ENCODE measurements at places on chromosomes 16 and 17.

DNA sequence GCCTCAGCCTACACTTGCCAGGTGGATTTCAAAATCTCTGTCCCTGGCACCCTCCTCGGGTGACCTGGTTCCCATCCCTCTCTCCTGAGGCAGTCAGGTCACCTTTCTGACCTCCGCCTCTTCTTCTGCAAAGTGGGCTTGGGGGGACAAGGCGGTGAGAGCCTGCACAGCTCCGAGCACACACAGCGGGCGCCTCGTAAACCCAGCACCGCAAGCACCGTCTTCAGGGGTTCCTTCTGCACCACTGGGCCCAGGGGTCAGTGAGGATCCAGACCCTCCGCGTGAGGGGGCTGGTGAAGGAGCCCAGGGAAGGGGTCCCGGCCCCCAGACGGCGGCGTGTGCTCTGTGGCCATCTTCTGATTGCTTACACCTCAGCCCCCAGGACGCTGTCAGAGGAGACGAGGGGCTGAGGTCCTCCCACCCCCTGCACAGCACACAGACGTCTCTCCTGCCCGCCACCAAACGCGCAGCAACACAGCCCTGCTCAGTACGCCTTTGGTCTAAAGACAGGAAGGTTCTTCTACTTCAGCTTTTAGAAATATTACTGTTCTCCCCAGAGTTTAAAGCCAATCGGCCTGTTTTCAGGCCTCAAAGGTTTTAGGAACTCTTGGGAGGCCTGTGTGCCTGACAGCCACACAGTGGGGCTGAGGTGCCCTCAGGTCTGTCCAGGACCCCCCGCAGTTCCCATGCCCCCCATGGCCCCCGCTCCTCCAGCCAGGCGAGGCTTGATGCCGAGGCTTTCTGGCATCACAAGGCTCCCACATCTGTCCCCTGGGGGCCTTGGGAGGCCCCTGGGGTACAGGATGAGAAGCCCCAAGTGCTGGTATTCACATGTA lies 2.7 kb downstream of the CBFA2T3 start:
- DNase-seq, result no peak

DNA sequence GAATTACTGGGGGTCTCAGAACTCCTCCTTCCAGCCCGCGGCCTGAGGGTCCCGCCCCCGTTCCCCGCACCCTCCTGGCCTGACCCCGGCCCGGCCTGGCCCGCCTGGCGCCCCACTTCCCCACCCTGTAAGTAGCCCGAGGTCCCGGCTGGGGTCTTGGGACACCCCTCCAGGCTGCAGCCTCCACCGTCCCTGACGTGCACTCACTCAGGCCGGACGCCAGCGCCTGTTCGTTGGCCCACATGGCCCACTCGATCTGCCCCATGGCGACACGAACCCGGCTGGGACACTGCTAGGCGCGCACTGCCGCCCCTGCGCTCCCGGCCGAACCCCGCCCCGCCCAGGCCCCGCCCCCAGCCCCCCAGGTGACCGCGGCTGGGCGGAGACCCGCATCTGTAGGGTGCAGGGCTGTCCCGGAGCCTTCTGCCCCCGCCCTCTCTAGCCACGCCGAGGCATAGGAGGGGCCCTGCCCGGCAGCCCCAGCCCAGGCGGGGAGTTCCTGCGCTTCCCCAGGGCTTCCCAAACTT lies at the start of gene CYBA:
Gene CYBA (minus strand): TSS at position 305 of the 527 bp plus-strand sequence. CDS start 40 bp downstream, at position 265.
- peak; percentile 56 for DNase-seq

GRCh38 chr17:4509401-4509800 lies 10.7 kb downstream of the SPNS2 start:
- no peak for DNase-seq

- no peak for DNase-seq
Measured at GRCh38 chr17:68829211-68829610, 126.0 kb downstream of the ABCA8 start.

DNA sequence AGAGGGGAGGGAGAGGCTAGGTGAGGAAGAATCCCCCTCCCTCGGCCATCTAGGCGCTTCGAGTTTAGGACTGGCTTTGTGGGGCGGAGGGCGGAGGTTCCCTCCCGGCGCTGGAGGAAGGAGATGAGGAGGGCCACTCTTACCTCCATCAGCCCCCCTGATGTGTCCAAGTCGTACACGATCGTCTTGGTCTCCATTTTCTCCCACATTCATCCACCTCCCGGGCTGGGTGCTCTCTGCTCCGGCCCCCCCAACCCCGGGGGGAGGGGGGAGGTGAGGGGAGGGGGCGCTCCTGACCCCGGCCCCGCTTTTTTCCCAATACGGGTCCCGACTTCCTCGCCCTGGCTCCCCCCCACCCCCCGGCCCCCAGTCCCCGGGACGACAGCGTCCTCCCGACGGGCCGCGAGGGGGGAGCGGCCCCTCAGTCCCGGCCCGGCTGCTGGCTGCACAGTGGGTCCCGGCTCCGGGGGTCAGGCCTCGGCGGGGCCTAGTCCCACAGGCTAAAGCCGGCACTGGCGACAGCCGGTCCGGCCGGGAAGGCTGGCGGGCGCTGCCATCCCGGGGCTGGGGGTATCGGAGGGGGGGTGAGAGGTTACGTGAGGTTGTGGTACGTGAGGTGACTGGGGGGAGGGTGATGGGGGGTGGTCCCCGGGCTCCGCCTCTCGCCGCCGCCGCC lies 428 bp downstream of the PHF12 start:
- no peak for DNase-seq

DNA sequence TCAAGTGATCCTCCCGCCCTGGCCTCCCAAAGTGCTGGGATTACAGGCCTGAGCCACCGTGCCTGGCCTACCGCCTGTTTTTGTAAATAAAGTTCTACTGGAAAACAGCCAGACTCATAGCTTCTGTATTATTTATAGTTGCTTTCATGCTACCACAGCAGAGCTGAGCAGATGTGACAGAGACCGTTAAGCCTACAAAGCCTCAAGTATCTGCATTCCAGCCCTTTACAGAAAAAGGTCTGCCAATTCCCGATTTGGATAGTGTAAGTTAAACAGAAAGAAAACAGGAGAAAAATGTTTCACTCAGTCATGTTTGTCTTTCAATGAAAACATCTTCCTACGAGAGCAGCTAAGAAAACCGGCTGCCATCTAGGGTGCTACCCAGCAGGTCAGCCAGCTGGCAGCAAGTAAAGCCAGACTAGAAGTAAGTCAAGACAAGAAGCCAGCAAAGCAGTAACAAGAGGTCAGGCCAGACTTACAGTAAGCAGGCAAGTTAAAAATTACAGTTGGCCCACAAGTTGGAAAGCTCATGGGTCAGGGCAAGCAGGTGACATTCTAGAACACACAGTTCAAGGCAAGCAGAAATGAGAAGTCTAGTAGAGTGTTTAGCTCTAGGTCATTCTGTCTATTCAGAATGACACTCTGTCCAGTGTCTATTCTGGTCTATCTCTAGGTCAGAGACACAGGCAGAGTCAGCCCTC lies 17.7 kb downstream of the NCBP3 start:
- no peak for DNase-seq

DNA sequence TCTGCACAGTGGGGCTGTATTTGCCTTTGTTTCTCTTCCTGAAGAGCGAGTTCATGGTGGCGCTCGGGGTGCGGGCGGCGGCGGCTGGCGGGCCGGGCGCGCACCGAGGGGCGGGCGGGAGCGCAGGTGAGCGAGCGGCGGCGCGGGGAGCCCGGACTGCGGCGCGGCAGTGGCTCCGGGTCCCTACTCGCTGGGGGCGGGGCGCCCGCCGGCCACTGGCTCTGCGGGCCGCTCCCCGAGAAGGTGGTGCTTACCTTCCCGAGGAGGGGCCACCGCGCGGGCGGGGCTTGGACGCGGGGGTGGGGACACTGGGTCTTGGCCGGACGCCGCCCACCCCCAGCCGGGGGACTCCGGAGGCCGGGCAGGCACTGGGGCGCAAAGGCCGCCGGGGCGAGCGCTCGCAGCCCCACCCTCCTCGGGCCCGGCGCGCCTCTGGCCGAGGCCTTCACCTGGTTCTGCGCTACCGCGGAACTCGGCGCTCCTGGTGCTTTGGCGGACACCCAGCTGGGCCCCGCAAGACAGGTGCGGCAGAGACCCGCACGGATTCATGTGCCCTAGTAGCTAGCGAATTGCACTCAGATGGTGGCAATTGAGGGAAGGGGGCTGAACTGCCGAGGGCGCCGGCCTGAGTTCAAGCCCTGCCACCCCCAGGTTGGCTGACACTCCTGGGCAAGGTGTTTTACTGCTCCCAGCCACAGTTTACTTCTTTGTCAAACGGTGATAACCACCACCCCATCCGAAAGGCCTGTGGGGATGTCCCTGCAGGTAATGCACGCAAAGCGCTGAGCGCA lies at the start of gene PPL:
Gene PPL (minus strand): TSS at position 158 of the 791 bp plus-strand sequence. CDS start 103 bp downstream, at position 55.
- DNase-seq, result no peak

DNA sequence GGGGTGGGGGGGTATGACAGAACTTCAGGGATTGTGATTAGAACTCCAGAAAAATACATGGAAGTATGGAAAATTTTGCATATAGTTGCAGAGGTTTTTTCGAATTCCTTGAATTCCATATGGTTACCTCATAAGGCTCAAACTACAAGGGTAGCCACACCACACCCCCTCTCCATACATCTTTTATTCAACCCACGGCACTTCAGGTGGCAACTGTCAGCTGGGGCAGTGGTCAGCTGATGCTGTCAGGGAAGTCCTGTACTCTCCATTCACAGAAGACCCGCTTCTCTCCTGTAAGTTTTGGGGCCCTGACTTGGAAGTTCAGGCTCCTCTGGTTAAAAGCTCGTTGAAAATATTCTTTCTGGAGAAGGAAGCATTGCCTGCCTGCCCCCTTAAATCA lies 57.5 kb upstream of the CLEC19A start:
- DNase-seq, result no peak

DNA sequence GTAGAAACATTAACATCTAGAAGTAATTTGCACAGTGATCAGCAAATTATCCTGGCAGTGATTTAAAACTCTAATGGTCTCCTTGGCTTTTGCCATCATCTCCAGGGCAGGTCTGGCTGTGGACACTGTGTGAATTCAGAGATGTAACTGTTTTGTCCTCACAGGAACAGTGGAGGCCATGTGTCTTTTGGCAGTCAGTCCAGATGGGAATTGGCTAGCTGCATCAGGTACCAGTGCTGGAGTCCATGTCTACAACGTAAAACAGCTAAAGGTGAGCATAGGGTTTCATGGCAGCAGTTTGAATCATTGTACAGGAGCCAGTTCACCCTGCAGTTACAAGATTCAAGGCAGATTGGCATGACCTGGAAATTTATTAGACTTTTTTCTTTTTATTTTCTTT lies 26.8 kb upstream of the SNTB2 start:
- no peak for DNase-seq

DNA sequence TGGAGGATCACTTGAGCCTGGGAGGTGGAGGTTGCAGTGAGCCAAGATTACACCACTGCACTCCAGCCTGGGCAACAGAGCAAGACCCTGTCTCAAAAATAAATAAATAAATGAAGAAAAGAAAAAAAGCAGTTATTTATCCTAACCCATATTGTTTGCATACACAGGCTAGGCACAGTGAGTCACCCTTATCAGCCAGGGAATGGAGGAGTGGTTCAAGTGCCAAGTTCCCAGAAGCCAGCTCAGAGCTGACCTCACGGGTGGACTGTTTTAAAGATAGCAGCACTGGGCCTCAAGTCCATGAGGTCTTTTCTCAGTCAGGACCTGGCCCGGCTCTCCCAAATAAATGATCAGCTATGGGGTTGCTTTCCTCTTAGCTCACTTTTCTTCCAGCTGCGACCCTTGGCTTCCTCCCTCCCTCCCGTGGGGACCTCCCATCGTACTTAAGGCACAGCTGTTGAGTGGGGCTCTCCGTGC lies 22.6 kb upstream of the MGAT5B start:
- no peak for DNase-seq

GRCh38 chr16:3147046-3147756 lies 12.4 kb downstream of the ZNF213 start:
- DNase-seq, result no peak

DNA sequence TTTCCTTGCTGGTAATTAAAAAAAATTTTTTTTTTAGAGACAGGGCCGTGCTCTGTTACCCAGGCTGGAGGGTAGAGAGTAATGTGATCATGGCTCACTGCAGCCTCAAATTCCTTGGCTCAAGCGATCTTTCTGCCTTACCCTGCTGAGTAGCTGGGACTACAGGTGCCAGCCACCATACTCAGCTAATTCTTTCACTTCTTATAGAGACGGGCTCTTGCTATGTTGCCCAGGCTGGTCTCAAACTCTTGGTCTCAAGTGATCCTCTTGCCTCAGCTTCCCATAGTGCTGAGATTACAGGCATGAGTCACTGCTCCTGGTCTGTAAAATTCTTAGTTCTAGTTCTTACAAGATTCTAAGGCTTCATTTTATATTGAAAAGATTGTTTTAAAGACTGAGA lies 11.1 kb downstream of the SMIM36 start:
- no peak for DNase-seq

GRCh38 chr16:50694206-50694605 lies 800 bp downstream of the NOD2 start:
- DNase-seq, result no peak

- DNase-seq, result no peak
Measured at GRCh38 chr17:1718362-1719165, 5.9 kb upstream of the WDR81 start.

GRCh38 chr17:40122136-40122998 lies 596 bp downstream of the MSL1 start:
- peak; percentile 37 for DNase-seq

- DNase-seq, result no peak
Measured at GRCh38 chr16:9511389-9511788, 419.9 kb downstream of the HAPSTR1 start.

DNA sequence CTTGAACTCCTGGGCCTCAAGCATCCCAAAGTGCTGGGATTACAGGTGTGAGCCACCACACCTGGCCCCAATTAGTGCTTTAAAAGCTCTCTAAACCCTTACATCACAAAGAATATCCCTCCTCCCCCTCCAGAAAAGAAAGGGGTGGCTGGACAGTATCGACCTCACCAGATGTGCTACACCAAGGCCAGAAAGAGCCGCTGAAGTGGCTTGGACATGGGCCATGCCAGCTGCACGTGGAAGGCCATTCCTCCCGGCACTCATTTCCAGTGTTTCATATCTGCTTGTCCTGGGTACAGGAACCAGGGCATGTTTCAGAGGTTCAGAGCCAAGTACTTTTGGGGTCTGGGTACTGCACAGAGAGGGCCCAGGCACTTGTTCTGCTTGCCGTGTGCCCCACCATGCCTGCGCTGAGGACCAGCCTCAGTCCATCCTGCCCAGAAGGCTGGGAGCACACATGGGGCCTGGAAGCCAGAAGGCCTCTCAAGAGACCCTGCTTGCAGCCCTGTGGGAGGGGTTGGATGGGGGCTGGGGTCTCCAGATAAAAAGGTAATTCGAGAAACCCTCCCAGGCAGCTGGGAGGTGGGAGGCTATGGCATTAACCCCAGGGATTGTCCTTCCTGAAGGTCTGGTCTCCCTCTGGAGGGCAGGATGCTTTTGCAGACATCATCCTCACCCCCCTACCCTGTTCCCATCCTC lies 3.5 kb upstream of the SRRM2 start:
- no peak for DNase-seq

All from SK-N-DZ (cell line).